ENCODE measurements at places on chromosomes 1 and 21. TPM values are rescaled to one million over a fixed set of nuclear protein-coding genes. Genes with fewer than 3 reads are reported as not detected.
A peak's percentile ranks its signal among the peaks of the same experiment; 100 is the strongest.

Gene FMO2
- total RNA-seq = 22.5 TPM

DNA sequence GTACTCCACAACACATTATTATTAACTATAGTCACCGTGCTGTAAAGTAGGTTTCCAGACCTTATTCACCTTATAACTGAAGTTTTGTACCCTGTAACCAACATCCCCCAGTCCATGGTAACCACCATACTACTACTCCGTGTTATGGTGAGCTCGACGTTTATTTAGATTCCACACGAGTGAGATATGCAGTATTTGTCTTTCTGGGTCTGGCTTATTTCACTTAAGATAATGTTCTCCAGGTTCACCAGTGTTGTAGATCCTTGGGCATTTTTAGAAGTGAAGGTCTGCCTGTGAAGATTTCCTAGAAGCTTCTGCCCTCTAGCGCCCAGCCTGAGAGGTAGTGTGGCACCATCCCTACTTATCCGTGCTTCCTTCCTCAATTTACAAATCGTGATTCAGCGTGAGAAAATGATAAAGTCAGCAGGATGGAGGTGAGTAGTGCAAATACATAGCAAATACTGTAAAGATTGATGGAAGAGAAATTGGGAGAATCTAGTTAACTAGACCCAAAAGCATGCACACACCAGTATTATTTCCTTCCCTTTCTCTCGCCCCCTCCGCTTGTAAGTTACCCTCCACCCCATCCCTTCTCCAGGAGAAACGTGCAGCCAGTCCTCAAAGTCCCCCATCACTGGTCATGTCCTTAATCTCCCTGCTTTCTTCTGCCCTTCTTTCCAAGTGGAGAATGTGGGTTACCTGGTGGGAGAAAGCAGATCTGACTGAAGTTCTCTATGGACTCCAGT lies 36.0 kb upstream of the DISC1 start:
- DNase-seq = no peak
- no peaks in the 10 kb centered on the region for H3K27me3 ChIP-seq
- H3K27ac ChIP-seq = no peak overlapping the region
- H3K36me3 ChIP-seq = no peaks in the 10 kb centered on the region

DNA sequence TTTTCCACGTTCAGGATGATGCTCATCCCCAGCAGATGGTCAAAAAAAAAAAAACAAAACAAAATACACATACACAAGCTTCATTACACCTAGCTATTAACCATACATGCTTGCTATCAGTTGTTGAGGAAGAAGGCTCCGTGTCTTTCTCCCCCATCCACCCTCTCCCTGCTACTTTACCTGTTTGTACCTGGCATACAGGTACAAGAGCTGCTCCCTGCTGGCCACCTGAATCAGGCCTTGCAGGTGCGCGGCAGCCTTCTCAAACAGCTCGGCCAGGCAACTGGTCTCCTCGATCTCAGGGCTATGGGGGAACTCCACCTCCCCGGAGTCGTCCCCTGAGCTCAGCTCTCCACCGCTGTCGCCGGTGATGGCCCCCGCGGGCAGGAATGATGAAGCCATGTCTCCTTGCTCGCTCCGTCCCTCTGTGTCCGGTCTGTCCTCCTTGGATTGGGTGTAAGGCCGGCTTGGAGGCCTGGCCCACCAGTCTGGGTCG lies 464 bp downstream of the ACBD6 start:
- H3K4me1 ChIP-seq = peaks cover 31% of the 10 kb centered on the region
- no peaks in the 10 kb centered on the region for H3K27me3 ChIP-seq
- DNase-seq = no peak
- H3K27ac ChIP-seq = peak overlapping the region; percentile 90
- H3K36me3 ChIP-seq = no peaks in the 10 kb centered on the region

Gene PCP4
- not detected for total RNA-seq

Gene ISG15
- total RNA-seq = 37.6 TPM

DNA sequence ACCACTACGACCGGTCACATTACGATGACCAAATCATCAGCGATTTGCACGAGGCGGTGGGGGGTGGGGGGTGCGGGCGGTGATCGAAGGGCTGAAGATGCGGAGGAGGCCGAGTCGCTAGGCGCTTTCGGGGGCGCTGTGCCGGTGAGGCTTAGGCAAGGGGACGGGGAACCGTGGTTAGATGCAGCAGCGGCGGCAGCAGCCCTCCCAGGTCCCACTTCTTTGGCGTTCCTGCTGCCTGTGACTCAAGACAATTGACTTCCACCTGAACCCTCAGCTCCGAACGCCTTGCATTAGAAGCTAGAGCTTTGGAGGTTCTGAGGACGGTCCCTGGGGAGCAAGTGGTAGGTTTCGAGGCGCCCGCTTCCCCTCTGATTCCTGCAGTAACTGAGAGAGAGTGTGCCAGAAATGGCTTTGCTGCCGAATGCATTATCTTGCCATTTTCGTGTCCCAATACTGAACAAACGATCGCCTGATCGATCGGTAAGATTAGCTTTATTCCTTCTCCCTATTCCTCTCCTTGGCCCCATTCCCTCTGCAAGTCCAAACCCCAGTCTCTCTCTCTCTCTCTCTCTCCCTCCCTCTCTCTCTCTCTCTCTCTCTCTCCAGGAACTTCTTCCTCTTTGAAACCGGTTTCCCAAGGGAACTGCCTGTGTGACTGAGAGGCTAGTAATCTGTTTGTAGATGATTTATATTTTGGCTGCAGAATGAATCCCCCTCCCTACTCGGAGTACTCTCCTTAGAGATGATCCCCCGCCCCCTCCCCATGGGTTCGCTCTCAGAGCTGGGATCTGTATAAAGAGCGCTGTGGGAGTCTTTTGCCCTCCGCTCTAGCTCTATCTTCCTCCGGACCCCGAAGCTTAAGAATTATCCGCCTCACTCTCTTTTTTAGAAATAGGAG lies 735 bp upstream of the BRINP3 start:
- no peak for DNase-seq
- peak overlapping the region; percentile 53 for H3K4me3 ChIP-seq
- peaks cover 12% of the 10 kb centered on the region for H3K27me3 ChIP-seq
- H3K4me1 ChIP-seq = peaks cover 7% of the 10 kb centered on the region

Gene RPS6KC1
- total RNA-seq = 16.4 TPM

GRCh38 chr1:204204944-204205343 lies 8.7 kb upstream of the KISS1 start:
- no peak overlapping the region for H3K4me3 ChIP-seq
- peaks cover 6% of the 10 kb centered on the region for H3K27me3 ChIP-seq
- no peak for DNase-seq
- no peaks in the 10 kb centered on the region for H3K36me3 ChIP-seq

DNA sequence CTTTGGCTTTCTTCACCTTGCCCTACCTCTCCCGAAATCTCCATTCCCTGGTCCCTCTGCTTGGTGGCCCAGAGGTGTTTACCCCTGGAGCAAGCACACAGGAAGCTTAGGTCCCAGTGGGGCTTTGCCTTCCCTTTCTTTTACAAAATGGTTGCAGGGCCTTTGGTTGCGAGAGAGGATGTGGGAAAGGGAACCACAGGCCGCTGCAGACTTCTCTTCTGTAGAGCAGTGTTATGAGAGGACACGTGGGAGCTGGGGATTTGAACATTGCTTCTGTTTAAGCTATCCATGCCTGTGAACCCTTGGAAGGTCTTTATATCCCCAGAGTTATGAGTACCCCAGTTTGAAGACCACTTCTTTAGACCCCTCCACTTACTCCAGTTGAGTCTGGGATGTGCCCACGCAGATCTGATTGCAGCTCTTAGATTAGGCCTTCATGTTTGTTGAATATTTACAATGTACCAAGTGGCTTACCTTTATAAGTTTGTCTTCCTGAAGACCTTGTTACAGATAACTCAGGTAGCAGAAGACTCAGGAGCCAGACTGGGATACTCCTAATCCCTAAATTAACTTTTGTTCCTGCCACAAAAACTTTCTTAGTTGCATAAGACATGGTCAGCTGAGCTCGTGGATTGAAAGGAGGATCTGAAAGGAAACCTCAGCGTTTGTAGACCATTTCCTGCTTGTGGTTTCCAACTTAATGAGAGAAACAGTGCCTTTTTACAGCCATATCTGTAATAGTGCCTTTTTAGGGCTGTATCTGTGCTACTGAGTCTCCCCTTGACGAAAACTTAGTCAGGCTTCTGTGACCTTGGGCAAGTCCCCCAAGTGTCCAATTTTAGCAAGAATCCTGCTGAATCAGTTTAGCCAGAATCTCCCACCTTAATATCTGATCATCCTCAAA lies 21.9 kb upstream of the IVNS1ABP start:
- no peak overlapping the region for H3K4me3 ChIP-seq
- H3K27me3 ChIP-seq = no peaks in the 10 kb centered on the region
- DNase-seq = no peak
- no peak overlapping the region for H3K27ac ChIP-seq
- H3K4me1 ChIP-seq = no peaks in the 10 kb centered on the region

DNA sequence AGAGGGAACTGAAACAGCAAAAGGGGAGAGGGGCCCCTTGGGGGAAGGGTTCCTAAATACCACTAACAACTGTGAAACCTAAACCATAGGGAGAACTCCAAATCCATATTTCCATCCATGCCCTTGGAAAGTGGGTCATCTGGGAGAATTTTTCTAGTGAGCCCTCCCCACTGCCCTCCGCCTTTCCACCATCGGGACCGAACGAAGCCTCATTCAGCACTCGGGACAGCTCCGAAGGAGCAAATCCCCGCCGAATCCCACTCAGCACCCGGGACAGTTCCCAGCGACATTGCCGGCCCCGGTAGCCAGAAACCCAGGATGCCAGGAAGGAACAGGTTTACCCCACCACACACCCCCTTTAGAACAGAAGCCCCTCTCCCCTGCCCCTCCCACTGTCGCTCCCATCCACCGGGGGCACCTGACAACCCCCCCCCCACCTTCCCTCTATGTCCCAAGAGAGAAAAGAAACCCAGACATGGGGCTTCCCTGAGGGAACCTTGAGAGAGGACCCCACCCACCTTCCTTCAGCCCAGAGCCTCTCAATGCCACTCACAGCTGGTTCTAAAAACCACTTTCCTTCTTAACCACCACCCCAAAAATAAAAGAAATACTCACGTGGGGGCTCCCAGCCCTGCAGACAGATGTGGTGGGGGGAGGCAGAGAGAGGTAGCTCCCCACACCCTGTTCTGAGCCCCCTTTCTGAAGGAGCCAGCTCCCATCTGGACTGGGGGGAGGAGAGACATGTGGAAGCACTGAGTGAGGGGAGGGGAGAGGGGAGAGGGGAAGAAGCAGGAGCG lies 4.5 kb downstream of the DLGAP3 start:
- H3K27ac ChIP-seq = no peak overlapping the region
- no peaks in the 10 kb centered on the region for H3K4me1 ChIP-seq
- H3K4me3 ChIP-seq = no peak overlapping the region
- DNase-seq = no peak

- H3K4me1 ChIP-seq = peaks cover 47% of the 10 kb centered on the region
- no peaks in the 10 kb centered on the region for H3K36me3 ChIP-seq
- no peaks in the 10 kb centered on the region for H3K27me3 ChIP-seq
- no peak overlapping the region for H3K4me3 ChIP-seq
These were observed 185.3 kb downstream of the CDC7 start for GRCh38 chr1:91685994-91686393.

DNA sequence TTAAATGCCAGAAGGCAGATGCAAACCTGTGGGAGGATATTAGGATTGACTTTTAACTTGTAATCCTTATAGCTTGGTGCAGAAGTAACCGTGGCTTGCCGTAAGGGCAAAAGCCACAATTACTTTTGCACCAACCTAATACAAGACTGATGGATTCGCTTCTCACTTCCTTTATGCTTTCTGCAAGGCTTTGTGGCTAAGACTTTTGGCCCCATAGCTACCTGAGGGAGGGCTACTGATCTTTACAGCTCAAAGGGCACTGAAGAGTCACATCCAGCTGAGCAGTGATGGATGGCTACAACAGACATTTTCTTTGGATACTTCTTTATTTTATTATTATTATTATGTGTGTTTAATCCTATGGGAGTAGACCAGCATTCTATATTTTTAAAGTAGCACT lies 140.4 kb downstream of the ST6GALNAC5 start:
- no peak for DNase-seq
- no peak overlapping the region for H3K27ac ChIP-seq
- H3K27me3 ChIP-seq = no peaks in the 10 kb centered on the region
- H3K4me3 ChIP-seq = no peak overlapping the region

DNA sequence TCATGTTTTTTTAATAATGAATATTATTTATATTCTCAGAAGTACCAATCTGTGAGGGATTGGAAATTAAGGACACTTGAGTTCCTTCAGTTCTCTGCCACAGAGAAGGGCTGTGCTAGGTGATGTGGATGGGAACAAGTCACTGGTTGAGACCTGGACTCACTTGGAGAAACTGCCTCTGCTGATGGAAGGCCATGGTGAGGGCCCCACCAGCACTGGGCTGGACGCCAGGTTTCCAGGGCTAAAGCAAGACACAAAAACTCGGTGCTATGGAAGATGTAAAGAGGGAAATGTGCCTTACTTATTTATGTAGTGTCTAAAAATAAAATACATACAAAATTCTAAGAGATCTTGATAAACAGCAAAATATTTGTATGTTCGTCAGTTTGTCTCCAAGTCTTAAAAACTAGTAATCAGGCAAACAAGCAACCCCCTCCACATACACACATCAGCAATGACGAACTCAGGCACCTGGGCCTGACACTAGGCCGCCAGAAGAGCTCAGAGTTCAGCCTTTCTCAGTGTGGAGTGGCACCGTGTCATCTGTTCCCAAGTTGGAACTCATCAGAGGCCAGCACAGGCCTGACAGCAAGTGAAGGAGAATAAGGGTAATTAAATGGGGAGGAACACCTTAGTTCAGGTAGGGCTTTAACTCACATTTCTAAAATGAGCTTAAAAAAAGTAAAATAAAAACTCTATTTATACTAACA lies 19.6 kb downstream of the SIPA1L2 start:
- no peak overlapping the region for H3K4me3 ChIP-seq
- no peaks in the 10 kb centered on the region for H3K27me3 ChIP-seq
- H3K4me1 ChIP-seq = no peaks in the 10 kb centered on the region
- no peaks in the 10 kb centered on the region for H3K36me3 ChIP-seq
- no peak for DNase-seq
- no peak overlapping the region for H3K27ac ChIP-seq

Gene RIMKLA
- total RNA-seq = 0.92 TPM

Gene TNFSF4
- 0.23 TPM for total RNA-seq

Gene SERTAD4
- total RNA-seq = not detected

Gene IGFN1
- 42.4 TPM for total RNA-seq

Gene CD1B
- total RNA-seq = not detected

GRCh38 chr1:206766251-206766856 lies 4.2 kb upstream of the IL19 start:
- no peaks in the 10 kb centered on the region for H3K4me1 ChIP-seq
- peak; percentile 33 for DNase-seq
- no peaks in the 10 kb centered on the region for H3K36me3 ChIP-seq
- no peak overlapping the region for H3K4me3 ChIP-seq
- no peaks in the 10 kb centered on the region for H3K27me3 ChIP-seq

DNA sequence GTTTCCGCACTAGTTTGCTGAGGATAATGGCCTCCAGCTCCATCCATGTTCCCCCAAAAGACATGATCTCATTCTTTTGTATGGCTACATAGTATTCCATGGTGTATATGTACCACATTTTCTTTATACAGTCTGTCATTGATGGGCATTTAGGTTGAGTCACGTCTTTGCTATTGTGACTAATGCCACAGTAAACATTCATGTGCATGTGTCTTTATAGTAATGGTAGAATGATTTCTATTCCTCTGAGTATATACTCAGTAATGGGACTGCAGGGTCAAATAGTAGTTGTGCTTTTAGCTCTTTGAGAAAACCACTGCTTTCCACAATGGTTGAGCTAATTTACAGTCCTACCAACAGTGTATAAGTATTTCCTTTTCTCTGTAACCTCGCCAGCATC lies 78.3 kb upstream of the BCL9 start:
- no peaks in the 10 kb centered on the region for H3K27me3 ChIP-seq
- no peak for DNase-seq
- H3K4me1 ChIP-seq = no peaks in the 10 kb centered on the region

All from gastrocnemius medialis (tissue), 4 donors.